ENCODE measurements at places on chromosomes 5 and 9.

DNA sequence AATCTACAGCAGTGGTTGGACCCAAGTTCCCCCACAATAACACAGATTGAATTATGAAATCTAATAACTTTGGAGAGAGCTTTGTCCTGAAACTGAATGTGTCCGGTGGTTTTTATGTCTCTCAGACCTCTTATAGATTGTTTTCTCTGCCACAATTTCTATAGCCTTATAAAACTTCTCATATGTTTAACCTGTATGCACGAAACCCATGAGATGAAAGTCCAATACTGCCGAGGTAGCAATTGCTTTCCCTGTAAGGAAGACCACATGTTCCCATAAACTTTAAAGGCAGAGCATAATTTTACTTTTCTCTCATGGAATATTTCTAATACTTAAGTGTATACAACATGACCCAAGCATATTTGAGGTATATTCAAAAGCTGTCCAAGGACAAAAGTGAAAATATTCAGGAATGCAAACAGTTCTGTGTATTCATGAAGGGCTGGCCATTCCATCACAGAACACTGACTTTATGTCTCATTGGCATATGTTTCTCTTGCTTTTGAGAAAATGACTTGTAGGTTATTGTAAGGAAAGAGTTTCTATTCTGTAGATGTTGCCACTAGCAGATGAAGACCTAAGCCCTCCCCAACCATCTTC, 94.4 kb upstream of the TLE4 start:
- DNase-seq: no peak

- DNase-seq: no peak
These were observed 88.0 kb downstream of the FNBP1 start for GRCh38 chr9:129954868-129955550.

DNA sequence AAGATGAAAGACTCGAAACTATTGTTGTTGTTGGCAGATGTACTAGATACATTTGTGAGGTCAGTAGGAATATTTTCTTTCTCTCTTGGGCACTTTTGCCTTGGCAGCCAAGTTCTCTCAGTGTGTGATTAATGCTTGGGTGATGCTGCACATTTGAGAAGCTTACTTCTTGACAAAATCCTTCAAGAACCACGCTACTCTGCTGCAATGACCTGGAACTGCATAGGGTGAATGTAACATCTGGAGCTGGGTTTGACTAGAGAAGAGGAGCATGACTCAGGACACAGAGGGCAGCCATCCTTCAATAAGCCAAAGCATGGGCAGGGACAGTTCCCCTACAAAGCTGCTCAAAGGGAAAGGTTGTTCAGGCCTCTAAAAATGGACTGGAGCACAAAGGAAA, 75.5 kb upstream of the PUM3 start:
- DNase-seq: no peak

- no peak for DNase-seq
These were observed 62.3 kb upstream of the DAPK1 start for GRCh38 chr9:87435189-87435880.

DNA sequence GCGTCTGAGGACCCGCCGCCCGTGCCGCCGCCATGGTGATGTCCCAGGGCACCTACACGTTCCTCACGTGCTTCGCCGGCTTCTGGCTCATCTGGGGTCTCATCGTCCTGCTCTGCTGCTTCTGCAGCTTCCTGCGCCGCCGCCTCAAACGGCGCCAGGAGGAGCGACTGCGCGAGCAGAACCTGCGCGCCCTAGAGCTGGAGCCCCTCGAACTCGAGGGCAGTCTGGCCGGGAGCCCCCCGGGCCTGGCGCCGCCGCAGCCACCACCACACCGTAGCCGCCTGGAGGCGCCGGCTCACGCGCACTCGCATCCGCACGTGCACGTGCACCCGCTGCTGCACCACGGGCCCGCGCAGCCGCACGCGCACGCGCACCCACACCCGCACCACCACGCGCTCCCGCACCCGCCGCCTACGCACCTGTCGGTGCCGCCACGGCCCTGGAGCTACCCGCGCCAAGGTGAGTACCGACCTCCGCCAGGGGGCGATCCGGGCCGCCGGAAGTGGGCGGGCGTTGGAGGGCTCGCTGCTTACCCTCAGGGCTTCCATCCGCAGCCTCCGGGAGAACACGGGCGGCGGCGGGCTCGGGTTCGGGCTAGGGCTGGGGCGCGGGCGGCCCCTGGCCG, 8.5 kb downstream of the PRR7 start:
- DNase-seq: peak; percentile 89

DNA sequence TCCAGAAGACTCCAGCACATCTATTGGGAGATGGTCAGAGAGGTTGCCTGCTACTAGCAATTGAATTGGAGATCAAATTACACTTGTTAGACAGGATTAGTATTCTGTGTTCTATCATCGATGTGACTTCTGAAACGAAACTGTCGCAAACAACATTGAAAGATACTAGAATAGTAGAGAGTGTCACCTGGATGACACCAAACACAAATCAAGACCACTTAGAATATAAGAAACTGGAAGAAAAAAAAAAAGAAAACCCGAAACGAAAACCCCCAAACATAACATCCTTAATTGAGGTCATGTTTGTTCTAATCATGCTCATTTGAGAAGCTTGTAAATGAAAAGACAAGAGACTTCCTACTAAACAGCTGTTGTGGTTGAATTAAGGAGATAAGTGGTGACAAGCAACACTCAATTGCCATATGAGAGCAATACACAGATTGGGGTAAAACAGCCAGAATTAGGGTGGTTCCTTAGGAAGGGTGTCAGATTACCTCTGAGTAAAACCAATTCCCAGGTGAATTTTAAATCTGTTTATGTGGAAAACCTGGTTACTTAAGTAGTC, 97.6 kb downstream of the BASP1 start:
- DNase-seq: no peak

DNA sequence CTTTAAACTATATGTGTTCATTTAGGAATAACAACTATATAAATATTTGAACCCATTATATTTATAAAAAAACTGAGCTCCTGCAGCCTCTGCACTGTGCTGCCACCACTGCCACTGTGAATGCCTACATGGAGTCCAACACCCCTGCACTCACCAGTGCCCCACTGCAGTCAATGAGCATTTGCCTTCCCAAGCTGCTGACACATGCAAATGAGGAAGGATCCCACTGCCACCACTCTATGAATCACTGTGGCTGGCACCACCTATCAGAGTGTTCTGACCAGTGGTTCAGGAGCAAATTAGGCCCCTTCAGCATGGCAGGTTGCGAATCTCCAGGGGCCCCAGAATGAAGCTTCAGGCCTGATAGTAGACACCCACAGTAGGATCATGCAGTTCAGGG, 9.1 kb downstream of the IFNA5 start:
- DNase-seq: no peak

DNA sequence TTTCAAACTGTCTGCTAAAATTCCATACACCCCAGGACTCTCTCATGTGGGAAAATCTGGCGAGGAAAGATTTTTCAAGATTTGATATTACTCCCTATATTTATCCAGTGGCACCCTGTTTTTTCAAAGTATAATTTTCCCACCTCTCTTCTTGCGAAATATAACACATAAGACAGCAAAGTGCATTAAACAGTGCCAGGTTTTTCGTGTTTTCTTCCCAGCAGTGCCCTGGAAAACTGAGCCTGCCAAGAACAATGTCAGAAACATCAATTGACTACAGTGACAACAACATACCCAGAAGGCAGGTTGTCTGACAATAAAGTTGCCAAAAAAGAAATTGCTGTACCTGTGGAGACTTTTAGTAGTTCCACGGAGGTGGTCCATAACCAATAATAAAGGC, 545.0 kb upstream of the ZNF608 start:
- no peak for DNase-seq

DNA sequence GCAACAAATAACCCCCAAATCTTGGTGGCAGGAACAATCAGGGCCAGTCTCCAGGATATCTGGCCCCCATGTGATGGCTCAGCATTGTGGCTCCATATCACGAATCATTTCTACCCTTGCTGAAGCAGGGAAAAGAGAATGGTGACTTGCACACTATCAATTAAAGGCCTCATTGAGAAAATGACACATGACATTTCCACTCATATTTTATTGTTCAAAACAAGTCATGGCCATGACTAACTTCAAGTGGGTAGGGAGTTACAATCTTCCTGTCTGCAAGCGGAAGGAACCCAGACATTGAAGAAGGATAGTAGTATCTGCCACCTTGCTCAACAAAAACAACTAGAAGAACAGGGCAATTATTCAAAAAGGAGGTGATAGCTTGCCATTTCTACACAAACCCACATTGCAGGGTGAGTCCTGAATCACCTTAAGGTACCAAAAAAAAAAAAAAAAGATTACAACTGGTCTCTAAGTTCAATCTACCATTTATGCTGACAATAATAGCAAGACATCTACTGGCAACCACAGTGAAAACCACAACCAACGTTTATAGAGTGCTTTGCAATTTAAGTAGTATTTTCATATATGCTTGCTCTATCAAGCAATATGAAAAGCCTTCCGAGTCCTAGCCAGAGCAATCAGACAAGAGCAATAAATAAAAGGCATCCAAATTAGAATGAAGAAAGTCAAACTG, 186.7 kb upstream of the DAPK1 start:
- no peak for DNase-seq

GRCh38 chr9:78585909-78586308, 289.0 kb downstream of the PSAT1 start:
- DNase-seq: no peak

- no peak for DNase-seq
These were observed 464.6 kb upstream of the ACTBL2 start for GRCh38 chr5:57947181-57947580.

- no peak for DNase-seq
These were observed 4.3 kb downstream of the ERAP2 start for GRCh38 chr5:96880444-96881164.

DNA sequence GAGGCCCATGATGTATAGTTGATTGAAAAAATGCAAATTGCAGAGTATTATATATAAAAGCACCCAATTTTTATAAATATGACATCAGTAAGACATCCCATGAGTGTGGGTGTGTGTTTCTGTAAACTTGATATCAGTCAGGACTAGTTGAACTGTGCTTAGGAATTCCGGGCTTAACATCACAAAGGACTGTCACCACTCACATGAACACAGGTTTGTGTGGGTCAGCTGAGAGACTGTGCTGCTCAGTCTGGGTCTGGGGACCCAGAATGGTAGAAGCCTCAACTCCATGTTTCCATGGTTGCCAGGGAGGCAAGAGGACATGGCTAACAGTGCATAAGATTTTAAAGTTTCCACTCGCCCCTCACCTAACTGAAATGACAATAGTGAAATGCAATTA, 120.3 kb downstream of the ADCY2 start:
- no peak for DNase-seq

DNA sequence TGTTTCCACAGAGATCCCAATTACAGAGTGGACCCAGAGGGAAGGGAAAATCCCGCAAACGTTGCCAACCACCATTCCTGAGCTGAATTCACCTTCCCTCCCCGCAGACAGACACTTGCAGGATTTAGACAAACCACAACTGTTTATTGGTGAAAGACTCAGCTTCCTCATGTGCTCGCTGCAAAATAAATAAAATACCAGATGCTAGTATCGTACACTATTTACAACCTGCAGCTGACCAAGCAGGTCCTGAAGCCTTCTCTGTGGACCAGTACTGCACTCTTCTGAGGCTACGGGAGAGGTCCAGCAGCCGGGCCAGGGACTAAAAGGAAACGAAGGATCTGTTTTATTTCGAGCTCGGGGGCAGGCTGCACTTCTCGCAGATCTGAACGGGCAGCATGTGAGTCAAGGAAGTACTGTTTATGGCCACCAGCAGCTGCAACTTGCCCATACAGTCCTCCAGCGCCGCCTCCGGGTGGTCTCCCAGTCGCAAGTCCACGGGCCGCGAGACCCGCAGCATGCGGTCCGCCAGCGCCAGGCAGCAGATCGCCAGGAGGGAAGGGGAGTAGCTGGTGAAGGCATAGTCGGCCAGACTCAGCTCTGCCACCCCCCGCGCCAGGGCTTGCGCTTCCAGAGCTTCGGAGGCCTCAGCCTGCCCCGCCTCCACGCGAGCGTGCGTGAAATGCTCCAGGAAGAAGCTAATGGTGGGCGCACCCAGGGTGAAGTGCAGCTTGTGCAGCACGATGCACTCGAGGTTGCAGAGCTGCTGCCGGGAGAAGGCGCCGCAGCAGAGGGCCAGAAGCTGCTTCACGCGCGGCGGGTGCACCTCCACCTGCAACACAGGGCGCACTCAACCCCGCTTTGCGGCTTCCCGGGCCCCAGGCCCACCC, 2.1 kb downstream of the CCNO start:
- DNase-seq: no peak

- no peak for DNase-seq
These were observed 111.8 kb upstream of the FCN2 start for GRCh38 chr9:134768709-134769351.

- no peak for DNase-seq
These were observed 509.8 kb downstream of the CSNK1G3 start for GRCh38 chr5:124021776-124022175.

GRCh38 chr5:68681929-68682328, 411.9 kb upstream of the SLC30A5 start:
- no peak for DNase-seq

GRCh38 chr5:158013939-158014338, 155.0 kb upstream of the CLINT1 start:
- DNase-seq: no peak

GRCh38 chr5:167447466-167448375, 843.7 kb upstream of the WWC1 start:
- DNase-seq: no peak

DNA sequence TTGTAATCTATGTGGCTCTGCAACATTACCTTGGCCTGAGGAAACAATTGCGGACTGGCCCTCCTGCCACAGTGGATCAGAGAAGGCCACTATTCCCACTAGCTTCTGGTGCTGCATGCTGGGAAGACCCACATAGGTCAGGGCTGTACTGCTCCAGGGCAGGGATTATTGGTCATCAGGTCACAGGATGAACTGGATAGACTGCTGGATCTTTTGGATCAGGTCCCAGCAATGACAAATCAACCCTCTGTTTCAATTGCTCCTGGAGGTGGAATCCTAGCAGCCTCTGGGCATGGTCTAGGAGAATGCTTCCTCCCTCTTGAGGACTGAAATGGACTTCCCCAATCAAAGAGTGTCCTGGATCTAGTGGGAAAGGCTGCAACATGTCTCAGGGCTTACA, 66.7 kb upstream of the PHF24 start:
- no peak for DNase-seq

- no peak for DNase-seq
These were observed 55.0 kb downstream of the ECPAS start for GRCh38 chr9:111429175-111429574.

GRCh38 chr5:89735082-89735481, 674.5 kb downstream of the CETN3 start:
- DNase-seq: no peak

GRCh38 chr5:156396063-156396829, 69.3 kb downstream of the SGCD start:
- no peak for DNase-seq

- no peak for DNase-seq
These were observed 3.8 kb upstream of the FCHSD1 start for GRCh38 chr5:141655020-141655419.

DNA sequence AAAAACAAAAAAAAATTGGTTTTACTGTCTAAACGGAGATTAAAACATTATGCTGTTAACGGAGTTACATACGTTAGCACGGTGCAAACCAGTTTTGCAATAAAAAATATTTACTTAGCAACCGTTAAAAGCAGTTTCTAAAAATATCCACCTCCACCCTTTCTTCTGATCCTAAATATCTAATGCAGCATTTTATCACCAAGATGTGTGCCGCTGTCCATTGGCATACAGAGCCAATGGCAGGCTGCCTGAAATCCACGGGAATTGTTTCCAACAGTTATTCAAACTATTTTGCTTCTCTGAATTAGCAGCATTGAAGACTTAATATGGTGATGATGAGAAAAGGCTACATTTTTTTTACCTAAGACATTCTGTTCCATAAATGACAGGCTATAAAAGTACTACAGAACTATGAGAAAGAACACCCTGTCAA, 61.6 kb downstream of the CSNK1A1 start:
- no peak for DNase-seq

GRCh38 chr5:126745259-126745992, 31.5 kb upstream of the LMNB1 start:
- DNase-seq: no peak
